SIG-M5 (cell line): ENCODE measurements at places on chromosomes 1 and 21.

GRCh38 chr1:166925810-166926478 is 49.4 kb downstream of the ILDR2 start:
- DNase-seq: no peak

- DNase-seq: no peak
These were observed 1187.4 kb upstream of the NCAM2 start for GRCh38 chr21:19810779-19811178.

GRCh38 chr1:3494321-3495308 is 40.1 kb downstream of the ARHGEF16 start:
- DNase-seq: no peak

DNA sequence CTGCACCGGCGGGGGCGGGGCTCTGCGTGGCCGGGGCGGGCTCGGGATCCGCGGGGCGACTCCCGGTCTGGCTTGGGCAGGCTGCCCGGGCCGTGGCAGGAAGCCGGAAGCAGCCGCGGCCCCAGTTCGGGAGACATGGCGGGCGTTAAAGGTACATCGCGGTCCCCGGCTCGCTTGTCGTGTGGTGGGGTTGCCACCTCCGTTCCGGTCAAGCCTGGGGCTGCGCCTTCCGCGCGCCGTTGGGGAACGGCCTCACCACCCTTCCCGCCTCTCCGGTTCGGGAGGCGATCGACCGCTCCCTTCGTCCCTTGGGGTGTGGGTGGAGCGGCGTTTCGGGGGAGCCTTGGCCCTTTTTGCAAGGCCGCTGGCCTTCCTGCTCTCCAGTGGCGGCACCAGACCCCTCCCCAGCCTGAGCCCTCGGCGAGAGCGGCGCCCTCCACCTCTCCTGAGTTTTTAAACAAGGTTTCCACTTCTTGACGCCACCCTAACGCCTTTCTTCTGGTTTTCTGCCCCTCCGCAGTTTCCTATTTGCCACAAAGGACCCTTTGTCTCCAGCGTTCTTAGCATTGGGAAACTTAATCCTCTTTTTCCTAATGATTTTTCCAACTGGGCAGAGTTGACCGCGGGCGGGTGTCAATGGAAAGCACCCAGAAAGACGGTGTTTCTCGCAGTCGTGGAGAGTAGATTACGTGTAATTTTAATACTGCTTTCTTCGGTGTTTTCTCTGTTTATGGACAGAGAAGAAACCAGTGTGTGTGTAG is at the start of the genes LEPR and LEPROT:
Gene LEPR, plus strand, starts transcription at position 79 of the 761 bp plus-strand sequence. CDS start 144,898 bp downstream, outside the sequence.
Gene LEPROT, plus strand, starts transcription at position 79 of the 761 bp plus-strand sequence. Its CDS starts 57 bp downstream, at position 136.
- peak; percentile 76 for DNase-seq

GRCh38 chr21:42682661-42683210 is 29.3 kb downstream of the PDE9A start:
- DNase-seq: no peak

- DNase-seq: no peak
These were observed 2.0 kb upstream of the INPP5B start for GRCh38 chr1:37948841-37949240.

- no peak for DNase-seq
These were observed 1.6 kb downstream of the BCAR3 start for GRCh38 chr1:93680076-93680419.

- no peak for DNase-seq
These were observed 31.8 kb downstream of the PROK1 start for GRCh38 chr1:110482662-110483307.

DNA sequence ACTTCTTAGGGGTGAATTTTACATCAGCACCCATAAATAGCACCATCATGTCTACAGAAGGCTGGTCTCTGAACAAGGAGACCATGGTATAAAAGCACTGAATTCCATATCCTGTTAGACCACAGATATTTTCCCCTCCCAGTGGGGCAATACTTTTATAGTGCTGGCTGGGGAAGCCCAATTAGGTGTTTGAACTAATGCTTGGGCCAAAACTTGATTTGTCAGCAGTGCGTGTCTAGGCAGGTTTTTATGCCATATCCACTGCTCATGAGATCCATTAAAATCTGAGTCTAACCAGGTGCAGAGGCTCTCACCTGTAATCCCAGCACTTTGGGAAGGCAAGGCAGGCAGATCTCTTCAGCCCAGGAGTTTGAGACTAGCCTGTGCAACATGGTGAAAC is 623.0 kb downstream of the NPHP4 start:
- no peak for DNase-seq

- no peak for DNase-seq
These were observed 19.7 kb downstream of the OR6Y1 start for GRCh38 chr1:158534496-158534895.

- DNase-seq: no peak
These were observed 292.1 kb downstream of the TM2D1 start for GRCh38 chr1:61432616-61433388.
